Naive thymus-derived CD8-positive, alpha-beta T cell (primary cell): ENCODE measurements at places on chromosomes 4 and X.

GRCh38 chr4:138406876-138407275 is 164.7 kb upstream of the SLC7A11 start:
- no peak overlapping the region for H3K27ac ChIP-seq
- DNase-seq: no peak
- H3K27me3 ChIP-seq: no peaks in the 10 kb centered on the region
- H3K4me3 ChIP-seq: no peak overlapping the region
- H3K4me1 ChIP-seq: no peaks in the 10 kb centered on the region
- no peaks in the 10 kb centered on the region for H3K36me3 ChIP-seq

- H3K27ac ChIP-seq: no peak overlapping the region
- H3K4me3 ChIP-seq: no peak overlapping the region
- peaks cover 3% of the 10 kb centered on the region for H3K36me3 ChIP-seq
- no peaks in the 10 kb centered on the region for H3K4me1 ChIP-seq
- no peaks in the 10 kb centered on the region for H3K27me3 ChIP-seq
Observed at GRCh38 chrX:13493659-13494058, 75.7 kb upstream of the EGFL6 start.

- H3K4me3 ChIP-seq: peak overlapping the region; percentile 26
- peaks cover 17% of the 10 kb centered on the region for H3K4me1 ChIP-seq
- H3K27ac ChIP-seq: no peak overlapping the region
- peaks cover 46% of the 10 kb centered on the region for H3K27me3 ChIP-seq
Observed at GRCh38 chr4:27084685-27085361, 224.2 kb downstream of the STIM2 start.

DNA sequence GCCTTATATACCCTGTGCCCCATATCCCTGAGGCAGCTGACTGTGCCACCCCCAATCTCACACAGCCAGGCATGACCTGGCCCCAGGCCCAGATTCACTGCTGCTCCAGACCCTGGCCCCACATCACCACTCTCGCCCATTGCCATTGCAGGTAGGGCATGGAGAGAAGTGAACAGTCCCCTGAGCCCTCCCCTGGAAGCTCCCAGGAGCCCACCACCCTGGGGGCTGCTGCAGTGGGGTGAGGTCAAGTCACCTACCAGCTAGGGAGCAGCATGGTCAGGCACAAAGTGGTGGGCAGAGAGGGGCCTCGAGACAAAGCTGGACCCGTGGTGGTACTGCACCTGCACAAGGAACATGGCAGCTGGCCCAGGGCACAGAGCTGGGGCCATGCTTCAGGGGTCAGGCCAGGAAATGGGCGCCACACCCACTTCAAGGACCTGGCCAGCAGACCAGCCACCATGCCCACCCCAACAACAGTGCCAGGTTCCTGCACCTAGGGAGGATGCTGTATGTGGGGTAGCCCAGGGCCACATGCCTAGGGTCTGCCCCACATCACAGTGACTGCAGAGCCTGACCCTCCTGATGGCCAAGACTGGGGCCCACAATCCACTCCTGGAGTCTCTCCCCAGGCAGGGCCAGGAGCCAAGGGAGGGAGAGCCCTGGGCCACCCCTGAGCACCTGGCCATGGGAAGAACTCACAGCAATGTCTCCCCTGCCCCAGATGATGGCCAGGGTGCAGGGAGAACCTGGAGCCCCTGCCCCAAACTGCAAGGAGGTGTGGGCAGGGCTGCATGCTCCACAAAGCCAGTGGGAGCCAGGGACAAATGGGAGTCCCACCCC is 58.5 kb downstream of the COX18 start:
- peaks cover 11% of the 10 kb centered on the region for H3K27me3 ChIP-seq
- peaks cover 5% of the 10 kb centered on the region for H3K36me3 ChIP-seq
- no peak for DNase-seq
- H3K27ac ChIP-seq: no peak overlapping the region
- no peaks in the 10 kb centered on the region for H3K4me1 ChIP-seq
- H3K4me3 ChIP-seq: no peak overlapping the region

- peaks cover 14% of the 10 kb centered on the region for H3K36me3 ChIP-seq
- peaks cover 4% of the 10 kb centered on the region for H3K4me1 ChIP-seq
- no peak overlapping the region for H3K27ac ChIP-seq
- no peak for DNase-seq
- H3K4me3 ChIP-seq: no peak overlapping the region
Observed at GRCh38 chrX:81308086-81308829, 106.4 kb downstream of the SH3BGRL start.

- no peak for DNase-seq
- H3K4me3 ChIP-seq: no peak overlapping the region
- H3K27me3 ChIP-seq: peaks cover 2% of the 10 kb centered on the region
- no peak overlapping the region for H3K27ac ChIP-seq
Observed at GRCh38 chr4:74315376-74315775, 7.1 kb downstream of the EPGN start.

- no peaks in the 10 kb centered on the region for H3K36me3 ChIP-seq
- H3K27me3 ChIP-seq: no peaks in the 10 kb centered on the region
- DNase-seq: no peak
- H3K4me1 ChIP-seq: no peaks in the 10 kb centered on the region
- H3K27ac ChIP-seq: no peak overlapping the region
- no peak overlapping the region for H3K4me3 ChIP-seq
Observed at GRCh38 chrX:119105826-119106225, 21.8 kb downstream of the KIAA1210 start.

GRCh38 chr4:36303426-36304137 is 22.2 kb downstream of the DTHD1 start:
- no peak overlapping the region for H3K4me3 ChIP-seq
- no peaks in the 10 kb centered on the region for H3K27me3 ChIP-seq
- H3K27ac ChIP-seq: no peak overlapping the region
- no peak for DNase-seq

- no peaks in the 10 kb centered on the region for H3K4me1 ChIP-seq
- H3K27ac ChIP-seq: no peak overlapping the region
- peaks cover 8% of the 10 kb centered on the region for H3K27me3 ChIP-seq
- DNase-seq: no peak
Observed at GRCh38 chr4:68183417-68183816, 53.7 kb upstream of the TMPRSS11F start.

- H3K4me1 ChIP-seq: no peaks in the 10 kb centered on the region
- H3K27me3 ChIP-seq: no peaks in the 10 kb centered on the region
- H3K27ac ChIP-seq: no peak overlapping the region
- no peak overlapping the region for H3K4me3 ChIP-seq
Observed at GRCh38 chr4:89981789-89982334, 87.2 kb downstream of the MMRN1 start.

DNA sequence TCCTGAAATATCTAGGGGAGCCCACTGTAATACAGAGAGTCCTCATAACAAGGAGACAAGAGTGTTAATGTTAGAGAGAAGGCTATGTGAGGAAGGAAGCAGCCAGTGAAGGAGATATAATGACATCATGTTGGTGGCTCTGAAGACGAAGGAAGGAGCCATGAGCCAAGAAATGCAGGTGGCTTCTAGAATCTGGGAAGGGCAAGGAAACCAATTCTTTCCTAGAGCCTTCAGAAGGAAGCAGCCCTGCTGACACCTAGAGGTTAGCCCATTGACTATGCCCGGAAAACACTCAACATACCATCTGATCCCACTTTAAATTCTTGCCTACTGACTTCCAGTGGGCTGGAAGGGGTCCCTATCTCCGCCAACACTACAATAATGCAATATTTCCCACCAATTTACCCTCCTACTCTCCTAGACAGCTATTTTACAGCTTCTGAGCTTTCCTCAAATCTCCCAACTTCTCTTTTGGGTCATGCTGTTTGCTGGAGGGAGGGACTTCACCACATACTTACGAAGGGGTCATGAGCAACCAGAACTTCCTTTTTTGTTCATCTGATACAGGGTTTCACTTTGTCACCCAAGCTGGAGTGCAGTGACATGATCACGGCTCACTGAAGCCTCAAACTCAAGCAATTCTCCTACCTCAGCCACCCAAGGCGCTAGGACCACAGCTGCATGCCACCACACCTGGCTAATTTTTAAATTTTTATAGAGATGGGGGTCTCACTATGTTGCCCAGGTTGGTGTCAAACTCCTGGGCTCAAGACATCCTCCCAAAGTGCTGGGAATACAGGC is 25.2 kb upstream of the G3BP2 start:
- peaks cover 43% of the 10 kb centered on the region for H3K4me1 ChIP-seq
- peak overlapping the region; percentile 86 for H3K27ac ChIP-seq
- H3K4me3 ChIP-seq: peak overlapping the region; percentile 48
- DNase-seq: peak; percentile 8

DNA sequence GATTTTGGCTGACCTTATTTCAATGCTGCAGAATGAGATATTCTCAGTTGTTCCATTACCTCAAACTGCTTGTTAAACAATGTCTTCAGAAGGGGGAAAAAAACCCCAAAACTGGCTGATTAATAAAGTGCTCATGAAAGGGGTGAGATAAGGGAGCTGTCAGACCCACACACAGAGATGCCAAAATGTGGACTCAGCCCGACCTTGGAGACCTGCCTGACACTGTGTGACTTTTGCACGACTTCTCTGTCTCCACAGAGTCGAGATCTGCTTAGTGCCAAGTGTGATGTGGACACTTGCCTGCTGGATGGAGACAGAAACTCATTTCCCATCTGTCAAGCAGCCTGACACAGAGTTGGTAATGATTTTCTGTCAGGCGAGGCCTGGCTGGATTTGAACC is 31.5 kb downstream of the REELD1 start:
- H3K4me1 ChIP-seq: peaks cover 10% of the 10 kb centered on the region
- H3K27me3 ChIP-seq: peaks cover 7% of the 10 kb centered on the region
- H3K4me3 ChIP-seq: no peak overlapping the region
- H3K36me3 ChIP-seq: no peaks in the 10 kb centered on the region
- no peak for DNase-seq

DNA sequence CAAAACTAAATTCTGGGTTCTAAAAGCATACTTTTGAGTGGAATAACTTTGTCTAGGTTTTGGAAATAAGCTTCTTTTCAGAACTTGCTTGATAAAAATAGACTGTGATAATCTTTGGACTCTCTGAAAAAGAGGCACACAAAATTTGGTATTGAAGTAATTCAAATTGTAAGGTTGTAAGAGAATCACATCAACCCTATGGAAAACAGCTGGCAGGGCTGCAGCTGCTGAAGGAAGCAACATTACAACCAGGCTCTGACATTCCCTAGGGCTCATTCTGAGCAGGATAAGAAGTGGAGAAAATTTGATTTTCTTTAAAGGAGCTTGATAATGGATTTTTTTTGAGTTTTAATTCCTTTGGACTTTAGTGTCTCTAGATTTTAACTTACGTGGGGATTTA is 147.6 kb downstream of the FSTL5 start:
- DNase-seq: no peak
- H3K36me3 ChIP-seq: no peaks in the 10 kb centered on the region
- H3K27me3 ChIP-seq: no peaks in the 10 kb centered on the region

GRCh38 chrX:120429776-120430540 is 39.1 kb downstream of the LAMP2 start:
- peaks cover 6% of the 10 kb centered on the region for H3K4me1 ChIP-seq
- no peaks in the 10 kb centered on the region for H3K27me3 ChIP-seq
- no peak overlapping the region for H3K4me3 ChIP-seq
- DNase-seq: no peak
- H3K27ac ChIP-seq: no peak overlapping the region

- no peaks in the 10 kb centered on the region for H3K27me3 ChIP-seq
- H3K27ac ChIP-seq: peak overlapping the region; percentile 95
- peaks cover 42% of the 10 kb centered on the region for H3K4me1 ChIP-seq
- no peak for DNase-seq
- no peaks in the 10 kb centered on the region for H3K36me3 ChIP-seq
Observed at GRCh38 chrX:18886344-18887161, 97.4 kb downstream of the PHKA2 start.

- peaks cover under 1% of the 10 kb centered on the region for H3K27me3 ChIP-seq
- DNase-seq: no peak
- H3K4me1 ChIP-seq: no peaks in the 10 kb centered on the region
- no peak overlapping the region for H3K27ac ChIP-seq
Observed at GRCh38 chr4:174397366-174398155, 113.8 kb downstream of the CEP44 start.

DNA sequence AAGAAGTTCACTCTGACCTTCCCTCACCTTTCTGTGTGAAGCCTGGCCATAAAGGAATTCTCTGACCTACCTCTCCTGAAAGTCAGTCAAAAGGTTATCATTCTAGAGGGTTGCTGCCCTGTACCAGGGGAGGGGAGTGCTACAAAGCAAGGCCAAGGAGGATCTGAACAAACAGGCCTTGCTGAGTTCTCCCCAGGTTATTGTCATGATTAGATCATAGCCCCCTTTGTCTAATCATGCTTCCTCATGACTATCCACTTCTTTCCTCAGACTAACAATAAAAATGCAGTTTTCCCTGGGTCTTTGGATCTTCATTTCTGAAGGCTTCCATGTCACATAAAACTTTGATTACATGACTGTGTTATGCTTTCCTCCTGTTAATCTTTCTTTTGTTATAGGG is 472.0 kb downstream of the IQCM start:
- no peak overlapping the region for H3K27ac ChIP-seq
- H3K4me3 ChIP-seq: no peak overlapping the region

DNA sequence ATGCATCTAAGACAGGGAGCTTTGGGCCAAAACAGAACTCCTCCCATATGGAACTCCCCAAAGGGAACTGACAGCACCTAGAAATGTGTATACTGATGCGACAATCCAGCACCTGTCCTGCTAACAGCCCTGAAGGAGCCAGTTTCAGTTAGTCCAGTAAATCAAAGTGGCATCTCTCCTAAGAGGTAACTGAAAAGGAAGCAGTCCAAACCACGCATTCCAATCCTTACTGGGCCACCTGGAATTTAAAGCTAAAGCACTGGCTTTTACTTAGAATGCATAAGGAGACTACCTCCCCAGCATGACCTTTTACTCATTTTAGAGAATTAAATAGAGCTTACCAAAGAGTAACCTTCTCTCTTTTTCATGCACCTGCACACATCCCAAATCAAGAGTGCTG is 586.8 kb upstream of the PITX2 start:
- no peaks in the 10 kb centered on the region for H3K4me1 ChIP-seq
- no peak overlapping the region for H3K4me3 ChIP-seq
- no peaks in the 10 kb centered on the region for H3K27me3 ChIP-seq

DNA sequence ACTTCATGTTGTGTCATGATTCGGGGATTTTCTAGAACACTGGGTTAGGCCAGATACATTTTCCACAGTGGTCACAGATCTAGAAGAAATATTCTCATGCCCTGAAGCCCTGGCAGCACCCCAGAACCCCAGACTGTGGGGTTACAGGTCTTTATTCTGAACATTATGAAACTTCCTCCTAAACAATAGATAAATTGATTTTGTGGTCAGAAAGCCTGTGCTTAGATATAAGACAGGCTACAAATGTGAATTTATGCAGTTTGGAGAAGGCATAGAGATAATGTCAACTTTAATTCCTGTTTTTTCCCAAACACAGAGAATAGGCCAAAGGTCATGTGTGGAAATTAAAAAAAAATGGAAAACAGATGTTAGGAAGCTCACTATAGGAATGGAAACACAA is 492.9 kb downstream of the SPRY1 start:
- no peak overlapping the region for H3K4me3 ChIP-seq
- DNase-seq: no peak
- no peaks in the 10 kb centered on the region for H3K4me1 ChIP-seq
- H3K27me3 ChIP-seq: peaks cover 3% of the 10 kb centered on the region
- no peak overlapping the region for H3K27ac ChIP-seq
- no peaks in the 10 kb centered on the region for H3K36me3 ChIP-seq

DNA sequence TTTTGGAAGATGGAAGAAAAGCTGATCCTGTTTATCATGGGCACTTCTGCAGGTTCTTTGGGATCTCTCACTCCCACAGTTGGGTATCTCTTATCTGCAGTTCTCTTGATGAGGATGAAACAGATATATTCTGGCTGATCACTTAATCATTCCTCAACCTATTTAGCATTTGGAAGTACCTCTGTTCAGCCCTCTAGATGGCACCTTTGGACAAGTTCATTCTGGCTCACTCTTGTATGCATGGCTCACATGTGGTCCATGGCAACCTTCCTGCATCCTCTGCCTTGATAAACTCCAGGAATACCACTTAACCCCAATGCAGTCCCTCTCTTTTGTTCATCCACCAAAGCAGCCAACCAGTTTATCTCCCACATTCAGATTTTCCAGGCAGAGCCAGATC is 74.2 kb downstream of the SMARCA5 start:
- no peak overlapping the region for H3K4me3 ChIP-seq
- no peak overlapping the region for H3K27ac ChIP-seq
- peaks cover 3% of the 10 kb centered on the region for H3K4me1 ChIP-seq
